Articular chondrocyte of knee joint (primary cell): ENCODE measurements at places on chromosomes 3 and 15. TPM values are rescaled to one million over a fixed set of nuclear protein-coding genes. Genes with fewer than 3 reads are reported as not detected.

The ACTC1 gene
- total RNA-seq = 0.78 and 1.2 TPM in 2 replicates

The SI gene
- total RNA-seq = not detected in 2 replicates

The PARP15 gene
- total RNA-seq = 0.78 and 1.8 TPM in 2 replicates

The EFHB gene
- total RNA-seq = 0.54 and 4.2 TPM in 2 replicates

The CTXN2 gene
- not detected in 2 replicates for total RNA-seq

The ARF4 gene
- 278 and 311 TPM in 2 replicates for total RNA-seq

The LRTM1 gene
- total RNA-seq = not detected in 2 replicates

The TUSC7 gene
- total RNA-seq = not detected in 2 replicates
